ENCODE measurements at places on chromosomes 3 and 15.

GRCh38 chr15:68700455-68701123 lies 120.1 kb downstream of the ANP32A start:
- DNase-seq = peak; percentile 85

DNA sequence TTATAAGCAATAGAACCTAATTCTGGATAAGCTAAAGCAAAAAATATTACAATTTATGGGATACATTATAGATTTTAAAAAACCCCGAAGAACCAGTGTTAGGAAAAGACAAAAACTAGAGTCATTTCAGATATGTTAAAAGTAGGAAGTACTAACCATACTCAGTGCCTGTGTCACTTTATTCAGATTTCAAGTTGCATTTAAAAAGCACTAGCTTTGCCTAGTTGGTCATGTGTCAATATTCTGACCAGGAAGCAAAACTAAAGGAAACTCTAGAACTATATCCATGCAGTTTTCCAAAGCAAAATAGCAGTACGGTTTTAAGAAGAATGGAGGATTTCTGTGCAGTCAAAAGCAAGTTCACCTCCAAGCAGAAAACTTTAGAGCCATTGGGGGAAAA lies 88.4 kb downstream of the RAP2B start:
- no peak for DNase-seq

DNA sequence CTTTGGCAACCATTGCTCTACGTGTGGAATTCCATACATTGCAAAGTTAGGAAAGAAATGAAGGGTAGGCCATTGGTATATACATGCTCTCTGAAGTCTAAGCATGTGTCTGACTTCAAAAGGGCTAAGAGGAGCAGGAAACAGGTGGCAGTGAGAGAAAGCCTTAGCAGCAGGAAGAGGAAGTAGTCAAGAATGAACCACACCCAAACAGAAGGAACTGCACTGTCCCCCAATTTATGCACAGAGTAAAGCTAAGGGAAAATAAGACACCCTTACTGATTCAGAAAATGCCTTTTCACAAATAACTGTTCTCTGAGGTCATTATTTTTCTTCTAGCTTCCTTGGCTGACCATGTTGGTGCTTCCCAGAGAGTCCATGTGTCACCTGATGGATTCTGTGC lies 575.4 kb downstream of the NTRK3 start:
- no peak for DNase-seq

GRCh38 chr3:105417525-105418289 lies 51.0 kb downstream of the ALCAM start:
- no peak for DNase-seq

DNA sequence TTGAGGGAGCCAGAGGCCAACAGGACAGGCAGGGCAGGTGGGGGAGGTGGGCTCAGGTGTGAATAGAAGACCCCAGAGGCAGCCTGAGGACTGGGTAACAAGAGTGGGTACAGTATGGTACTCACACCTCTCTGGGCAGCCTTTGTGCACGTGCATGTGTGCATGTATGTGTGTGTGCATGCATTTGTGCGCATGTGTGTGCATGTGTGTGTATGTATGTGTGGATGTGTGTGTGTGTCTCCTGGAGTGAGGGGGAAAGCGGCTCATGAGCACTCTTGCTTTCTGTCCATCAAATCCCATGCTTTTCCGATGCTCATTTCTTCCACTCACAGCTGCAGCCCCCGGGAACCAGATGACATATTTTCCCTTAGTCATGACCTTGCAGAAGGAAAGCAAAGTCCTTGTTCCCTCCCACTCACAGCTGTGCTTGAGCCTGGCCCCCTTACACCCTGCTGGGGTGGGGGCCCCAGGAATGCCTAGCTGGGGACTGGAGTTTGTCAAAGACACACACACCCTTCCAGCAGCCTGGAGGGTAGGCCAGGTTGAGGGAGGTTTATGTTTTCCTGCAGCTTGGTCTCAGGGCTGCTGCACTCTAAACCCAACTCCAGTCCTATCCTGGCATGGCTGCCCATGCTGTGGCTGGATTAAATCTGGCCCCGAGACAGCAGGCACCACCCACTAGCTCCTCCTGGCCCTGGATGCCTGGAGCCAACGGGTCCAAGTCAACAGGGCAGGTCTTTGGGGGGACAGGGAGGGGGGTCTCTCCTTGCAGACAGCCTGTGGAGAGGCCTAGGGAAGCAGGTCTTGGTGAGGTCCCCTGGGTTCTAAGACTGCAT lies 22.5 kb downstream of the CCDC33 start:
- no peak for DNase-seq

GRCh38 chr3:174620138-174620537 lies 239.0 kb upstream of the NAALADL2 start:
- DNase-seq = no peak

GRCh38 chr3:187968883-187969580 lies 184.9 kb upstream of the LPP start:
- DNase-seq = no peak

DNA sequence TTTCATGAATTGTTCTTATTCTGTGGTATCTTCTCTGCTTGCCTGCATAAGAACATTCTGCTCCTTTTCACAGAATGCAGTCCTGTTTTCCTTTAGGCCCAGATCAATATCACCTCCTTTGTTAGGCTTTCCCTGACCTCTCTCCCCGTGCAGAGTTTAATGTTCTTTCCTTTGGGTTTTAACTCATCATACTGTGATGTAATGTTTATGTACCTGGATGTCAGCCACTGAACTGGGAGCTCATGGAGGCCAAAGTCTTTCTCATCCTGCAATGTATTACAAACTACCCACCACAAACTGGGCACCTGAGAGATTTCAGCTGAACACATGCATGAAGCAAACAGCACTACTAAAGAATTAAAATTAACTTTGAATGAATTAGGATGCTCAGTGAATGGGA lies 192.8 kb upstream of the RORA start:
- no peak for DNase-seq

- DNase-seq = peak; percentile 78
These were observed 35.2 kb downstream of the BDH1 start for GRCh38 chr3:197520311-197521276.

DNA sequence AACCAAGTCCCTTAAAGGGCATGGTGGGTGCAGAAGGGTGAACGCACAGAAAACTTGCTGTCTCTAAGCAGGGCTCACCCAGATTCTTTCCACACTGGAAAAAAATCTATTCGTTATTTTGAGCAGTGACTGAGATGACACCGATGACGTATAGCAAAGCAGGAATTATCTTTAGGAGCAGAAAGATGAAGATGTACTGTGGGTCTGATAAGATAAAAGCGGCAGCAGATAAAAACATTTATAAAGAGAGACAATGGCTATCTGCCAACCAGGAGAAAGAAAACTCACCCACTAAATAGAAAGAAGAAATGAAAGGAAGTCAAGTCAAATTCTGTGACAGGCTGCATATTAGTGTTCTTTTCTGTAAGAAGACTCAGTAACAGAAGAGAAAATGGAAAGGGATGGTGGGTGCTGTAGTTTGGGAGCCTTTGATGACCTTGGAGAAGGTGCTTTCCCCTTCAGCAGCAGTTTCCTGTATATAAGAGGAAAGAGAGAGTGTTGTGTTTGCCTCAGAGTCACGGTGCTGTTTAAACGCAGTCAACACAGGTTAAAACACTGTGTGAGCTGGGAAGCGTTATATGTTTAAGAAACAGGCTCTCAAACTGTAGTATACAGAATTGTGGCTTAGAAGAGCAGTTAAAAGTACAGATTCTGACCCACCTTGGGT lies 111.6 kb downstream of the AQP9 start:
- DNase-seq = no peak

- DNase-seq = no peak
These were observed 59.3 kb upstream of the TRA2B start for GRCh38 chr3:185997130-185997529.

DNA sequence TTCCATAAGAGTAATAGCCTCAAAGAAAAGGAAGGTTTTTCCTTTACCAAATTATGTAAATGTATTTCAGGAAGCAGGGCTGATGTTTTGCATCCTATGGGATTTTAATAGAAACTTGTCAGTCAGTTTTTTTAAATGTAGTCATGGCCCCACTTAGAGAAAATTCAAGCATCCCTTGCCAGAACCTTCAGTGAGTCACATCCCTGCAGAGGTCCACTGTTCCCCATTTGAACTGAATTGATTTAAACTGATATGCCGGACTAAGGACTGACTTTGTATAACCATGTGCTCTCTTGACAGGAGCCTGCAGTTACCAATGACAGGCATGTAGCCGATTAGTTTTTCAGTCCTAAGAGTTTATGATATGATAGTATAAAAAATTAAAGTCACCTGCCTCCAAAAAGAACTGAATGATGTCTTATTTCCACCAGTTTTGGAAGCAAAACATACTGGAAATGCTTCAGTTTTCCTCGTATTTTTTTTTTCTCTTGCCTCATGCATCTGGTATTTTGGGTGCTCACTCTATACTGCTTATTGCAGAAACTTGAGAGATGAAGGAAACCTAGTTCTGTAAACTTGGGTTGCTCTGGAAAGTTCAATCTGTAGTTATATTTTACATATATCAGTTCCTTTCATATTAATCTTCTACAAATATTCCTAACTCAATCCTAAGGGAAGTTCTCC lies 30.7 kb downstream of the LRTM1 start:
- no peak for DNase-seq

DNA sequence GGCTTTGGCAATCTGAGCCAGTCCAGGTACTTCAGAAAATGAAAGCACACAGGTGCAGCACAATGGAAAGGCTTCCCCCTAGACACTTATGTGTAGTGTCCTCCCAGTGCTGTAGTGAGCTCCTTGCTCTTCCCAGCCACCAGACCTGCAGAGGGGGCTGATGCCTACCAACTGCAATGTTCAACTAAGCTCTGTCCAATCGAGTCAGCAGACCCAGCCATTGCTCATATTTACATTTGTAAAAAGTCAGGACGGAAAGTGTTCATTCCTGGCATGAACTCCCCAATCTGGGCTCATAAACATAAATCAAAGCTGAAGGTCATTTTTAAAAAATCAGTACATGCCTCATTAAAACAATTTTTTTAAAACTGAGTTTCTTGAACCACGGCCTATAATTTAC lies 73.0 kb downstream of the FOXP1 start:
- DNase-seq = no peak

- no peak for DNase-seq
These were observed 33.4 kb downstream of the GRIP2 start for GRCh38 chr3:14506626-14507304.

GRCh38 chr3:98726084-98726483 lies 37.1 kb upstream of the ST3GAL6 start:
- DNase-seq = no peak

GRCh38 chr3:133574260-133574881 lies 885 bp downstream of the CDV3 start:
- peak; percentile 61 for DNase-seq

GRCh38 chr15:75732809-75733451 lies 20.3 kb upstream of the CSPG4 start:
- DNase-seq = peak; percentile 74

GRCh38 chr3:194069421-194070219 lies 66.3 kb upstream of the HES1 start:
- no peak for DNase-seq

DNA sequence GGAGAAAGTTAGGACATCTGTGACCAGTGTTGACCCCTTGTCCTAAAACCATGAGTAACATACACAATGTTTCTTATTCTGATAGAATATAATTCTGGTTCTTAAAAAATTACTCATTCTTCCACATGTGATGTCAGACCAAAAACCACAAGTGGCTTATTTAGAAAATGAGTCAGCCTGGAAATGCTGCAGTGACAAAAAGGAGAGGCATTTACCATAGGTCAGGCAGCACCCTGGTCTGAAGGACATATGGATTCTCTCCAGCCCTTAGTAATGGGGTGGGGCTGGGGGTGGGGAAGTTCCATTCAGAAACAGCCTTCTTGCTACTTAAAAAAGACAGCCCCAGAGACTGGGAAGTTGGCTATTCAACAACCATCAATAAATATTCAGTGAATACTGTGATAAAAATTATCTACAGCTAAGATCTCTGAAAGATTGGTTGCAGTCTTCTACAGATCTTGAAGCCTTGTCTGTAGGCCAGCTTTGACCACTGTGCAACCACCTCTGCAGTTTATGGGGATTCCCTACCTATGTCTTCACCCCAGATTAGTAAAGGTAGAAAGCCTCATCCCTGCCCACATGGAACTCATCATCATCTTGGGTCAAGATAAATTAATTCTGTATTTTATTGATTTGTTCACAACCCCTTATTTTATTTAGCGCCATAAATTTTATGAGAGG lies 34.9 kb upstream of the TIMP4 start:
- no peak for DNase-seq

GRCh38 chr3:63624941-63625560 lies 27.4 kb upstream of the SNTN start:
- peak; percentile 4 for DNase-seq

- no peak for DNase-seq
These were observed 157.5 kb downstream of the FBLN2 start for GRCh38 chr3:13706451-13706850.

DNA sequence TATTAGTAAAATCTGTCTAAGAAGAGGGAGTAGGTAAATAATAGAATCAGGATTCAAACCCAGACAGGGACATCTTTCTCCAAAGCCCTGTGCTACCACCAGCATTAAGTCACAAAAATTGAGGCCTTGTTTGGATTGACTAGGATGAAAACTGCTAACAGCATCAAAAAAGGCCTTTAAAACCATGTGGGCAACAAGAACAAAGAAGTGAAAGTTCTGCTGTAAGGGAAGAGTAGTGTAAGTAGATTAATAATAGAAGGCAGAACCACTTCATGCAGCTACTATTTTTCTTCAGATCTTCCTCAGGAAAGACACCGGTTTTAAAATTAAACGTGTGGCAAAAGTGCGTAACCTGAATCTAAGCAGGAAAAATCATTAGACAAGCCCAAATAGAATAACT lies 15.3 kb upstream of the KBTBD12 start:
- DNase-seq = peak; percentile 36

DNA sequence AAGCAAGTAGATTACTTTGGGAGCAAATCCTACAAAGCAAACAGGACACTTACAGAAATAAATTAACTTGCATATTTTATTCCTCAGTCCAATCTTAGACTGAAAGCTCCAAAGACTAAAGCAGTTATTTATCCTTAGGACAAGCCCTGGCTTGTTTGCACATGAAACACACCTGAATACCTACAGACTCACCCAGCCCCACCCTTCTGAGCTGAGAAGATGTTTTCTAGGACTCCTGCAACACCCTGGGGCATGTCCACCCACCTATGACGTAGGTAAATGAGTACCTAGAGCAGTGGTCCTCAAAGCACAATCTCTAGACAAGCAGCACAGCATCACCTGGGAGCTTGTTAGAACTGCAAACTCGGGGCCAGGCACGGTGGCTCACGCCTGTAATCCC lies 80.8 kb downstream of the ANXA2 start:
- no peak for DNase-seq

GRCh38 chr3:38142959-38143358 lies 4.5 kb downstream of the MYD88 start:
- no peak for DNase-seq

DNA sequence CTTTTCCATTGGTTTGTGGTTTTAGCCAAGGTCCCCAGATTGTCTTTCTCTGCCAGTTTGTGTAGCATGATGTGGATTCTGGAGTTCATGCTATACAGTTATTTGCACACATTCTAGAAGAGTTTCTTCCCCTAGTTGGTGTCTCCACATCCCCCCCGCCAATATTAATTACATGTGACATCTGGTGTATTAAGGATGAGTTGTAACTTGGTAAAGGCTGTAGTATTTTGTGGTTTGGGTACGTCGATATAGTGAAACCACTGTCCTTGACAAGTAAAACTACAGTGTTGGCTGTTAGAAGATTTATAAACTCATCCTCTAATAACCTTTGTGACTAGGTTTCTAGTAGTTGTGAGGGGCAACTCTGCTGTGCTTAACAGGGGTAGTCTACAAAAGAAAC lies 23.7 kb upstream of the P4HTM start:
- no peak for DNase-seq

GRCh38 chr3:86960550-86960949 lies 30.4 kb downstream of the VGLL3 start:
- DNase-seq = no peak

GRCh38 chr3:147398813-147399534 lies 7.4 kb downstream of the ZIC4 start:
- DNase-seq = no peak
